Islet precursor cell (in vitro differentiated cells): ENCODE measurements at places on chromosomes 1 and 21.

- no peak for DNase-seq
Observed at GRCh38 chr1:38783640-38784229, 75.8 kb downstream of the RRAGC start.

GRCh38 chr1:219074084-219074728 is 99.5 kb upstream of the LYPLAL1 start:
- DNase-seq = no peak

- no peak for DNase-seq
Observed at GRCh38 chr1:162373072-162373427, 3.6 kb downstream of the SPATA46 start.

DNA sequence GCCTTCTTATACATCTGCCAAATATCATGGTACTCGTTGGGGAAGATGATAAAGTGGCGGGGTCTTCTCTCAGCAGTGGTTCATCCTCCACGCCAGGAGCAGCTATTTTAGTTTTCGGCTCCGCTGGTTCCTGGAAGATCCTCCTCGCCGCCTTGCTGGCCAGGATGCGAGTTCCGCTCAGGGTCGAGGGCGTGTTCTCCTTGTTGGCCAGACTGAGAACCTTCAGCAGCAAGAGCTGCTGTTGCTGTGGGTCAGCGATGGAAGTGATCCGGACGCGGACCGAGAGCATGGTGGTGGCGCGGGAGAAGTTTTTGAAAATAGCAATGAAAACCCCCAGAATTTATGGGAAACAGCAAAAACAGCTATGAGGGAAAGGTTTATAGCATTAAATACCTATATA is 11.4 kb upstream of the CFAP126 start:
- DNase-seq = peak; percentile 70

GRCh38 chr1:111217183-111217910 is 10.2 kb upstream of the CHI3L2 start:
- DNase-seq = no peak

GRCh38 chr1:60547821-60548220 is 474.3 kb upstream of the C1orf87 start:
- DNase-seq = no peak

GRCh38 chr21:32803651-32804050 is 32.1 kb upstream of the PAXBP1 start:
- no peak for DNase-seq

DNA sequence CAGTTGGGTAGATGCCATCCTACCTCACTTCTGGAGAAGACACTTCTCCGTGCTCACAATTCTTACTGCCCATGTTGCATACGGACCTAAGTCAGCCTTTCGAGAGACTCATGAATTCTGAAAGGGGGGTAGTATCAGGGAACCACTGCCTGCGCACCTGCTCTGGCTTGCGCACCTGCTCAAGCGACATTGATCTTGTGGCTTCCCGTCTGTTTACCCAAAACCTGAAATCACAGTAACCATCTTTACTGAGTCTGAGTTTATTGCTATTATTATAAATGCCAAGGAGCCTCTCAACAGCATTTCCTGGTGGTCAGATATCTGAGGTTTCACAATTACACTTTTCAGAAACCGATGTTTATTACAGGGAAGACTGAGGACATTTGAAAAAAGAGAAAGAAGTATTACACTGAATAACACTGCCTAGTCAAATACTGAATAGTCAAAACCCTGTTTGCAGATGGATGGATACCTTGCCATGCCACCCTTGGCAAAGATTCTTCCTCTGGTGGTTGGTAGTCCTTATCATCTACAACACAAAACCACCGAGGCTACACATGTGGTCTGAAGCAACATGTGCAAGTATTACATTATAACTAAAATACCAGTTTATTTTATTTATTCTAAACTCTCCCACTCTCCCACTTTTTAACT is 208.7 kb downstream of the SIPA1L2 start:
- no peak for DNase-seq

GRCh38 chr1:96073100-96073499 is 648.5 kb upstream of the PTBP2 start:
- DNase-seq = no peak

- DNase-seq = no peak
Observed at GRCh38 chr1:230456478-230456877, 30.3 kb upstream of the PGBD5 start.

DNA sequence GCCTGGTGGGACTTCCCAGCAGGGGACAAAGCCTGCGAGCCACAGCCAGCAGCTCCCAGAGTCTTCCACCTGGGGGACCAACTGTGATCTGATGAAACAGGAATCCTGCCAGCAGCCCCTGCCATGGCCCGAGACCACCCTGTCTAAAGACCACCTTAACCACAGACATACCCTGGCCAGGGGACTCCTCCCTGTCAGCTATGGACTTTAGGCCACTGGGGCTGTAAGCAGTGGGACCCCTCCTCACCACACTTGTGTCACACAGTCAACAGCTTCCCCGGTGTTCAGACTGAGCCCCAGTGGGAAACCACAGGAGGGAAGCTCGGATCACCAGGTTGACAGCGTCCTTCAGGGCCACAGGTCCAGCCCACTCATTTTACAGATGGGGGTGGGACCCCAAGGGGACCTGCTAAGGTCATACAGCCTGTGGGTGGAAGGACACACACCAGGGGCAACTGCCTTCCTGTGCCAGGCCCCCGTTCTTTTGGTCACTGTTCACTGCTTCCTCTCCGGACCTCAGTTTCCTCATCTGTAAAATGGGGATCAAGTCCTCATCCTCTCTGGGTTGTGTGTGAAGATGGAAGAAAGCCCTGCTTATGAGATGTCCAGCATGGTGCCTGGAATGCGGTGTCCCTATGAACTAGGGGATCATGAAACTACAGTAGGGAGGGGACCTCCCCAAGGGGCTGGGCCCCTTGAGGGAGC is 11.4 kb downstream of the EPHA2 start:
- DNase-seq = no peak

GRCh38 chr1:31658721-31659120 is 14.0 kb upstream of the PEF1 start:
- DNase-seq = peak; percentile 76

DNA sequence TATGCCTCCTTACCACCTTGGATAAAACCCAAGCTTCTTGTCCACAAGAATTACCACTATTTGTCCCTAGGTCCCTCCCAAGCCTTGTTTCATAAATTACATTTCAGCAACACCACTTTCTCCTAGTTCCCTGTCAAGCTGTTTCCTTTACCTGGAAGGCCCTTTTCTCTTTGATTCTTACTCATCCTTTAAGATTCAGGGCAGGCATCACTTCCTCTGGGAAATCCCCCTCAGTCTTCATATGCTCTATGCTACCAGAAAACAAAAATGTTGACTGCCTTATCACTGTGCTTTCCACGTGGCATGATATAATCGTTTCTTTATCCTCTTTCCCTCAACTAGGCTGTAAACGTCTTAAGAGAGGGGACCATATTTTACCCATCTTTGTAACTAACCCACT is 102.7 kb downstream of the LYST start:
- DNase-seq = no peak
